MV-4-11 (cell line): ENCODE measurements at places on chromosomes 7 and 10.
A peak's percentile ranks its signal among the peaks of the same experiment; 100 is the strongest.

GRCh38 chr7:94615666-94616065 lies 40.3 kb downstream of the SGCE start:
- no peak for DNase-seq

DNA sequence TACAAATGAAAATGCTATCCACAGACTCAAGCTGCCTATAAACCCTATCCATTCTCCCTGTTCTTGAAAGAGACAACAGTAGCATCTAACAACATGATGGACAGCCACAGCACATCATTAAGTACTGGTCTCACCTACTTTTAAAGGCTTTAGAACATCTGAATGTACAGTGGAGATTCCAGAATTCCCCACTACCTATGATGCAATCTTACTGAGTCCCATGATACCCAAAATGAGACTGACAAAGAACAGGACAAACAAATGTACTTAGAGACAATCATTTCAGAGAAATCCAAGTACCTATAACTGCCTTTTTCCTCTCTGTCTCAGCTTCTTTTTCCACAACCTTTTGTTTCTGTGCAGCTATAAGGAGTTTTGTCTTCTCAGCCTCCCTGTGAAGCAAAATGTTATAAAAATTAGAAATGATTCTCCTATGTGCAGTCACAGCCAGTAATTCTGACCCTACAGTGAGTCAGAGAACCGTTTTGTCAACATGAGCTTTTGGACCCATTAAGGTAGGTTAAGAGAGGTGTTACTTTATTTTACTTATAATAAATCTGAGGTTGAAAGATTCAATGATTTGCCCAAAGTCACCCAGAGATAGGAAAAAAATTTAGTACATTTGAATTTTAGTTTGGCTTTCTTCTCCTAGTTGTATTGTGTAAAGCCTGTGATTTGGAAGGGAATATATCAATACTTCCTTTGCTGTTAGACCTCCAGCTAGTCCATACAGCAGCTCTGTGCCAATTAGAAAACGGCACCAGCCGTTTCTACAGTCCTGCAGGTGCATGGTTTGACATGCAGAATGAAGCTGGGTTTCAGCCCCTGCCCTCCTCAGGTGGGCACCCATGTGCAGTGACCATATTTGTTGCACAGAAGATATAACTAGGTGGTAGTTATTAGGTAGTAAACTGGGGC lies 21.9 kb downstream of the ERLIN1 start:
- DNase-seq, result no peak

DNA sequence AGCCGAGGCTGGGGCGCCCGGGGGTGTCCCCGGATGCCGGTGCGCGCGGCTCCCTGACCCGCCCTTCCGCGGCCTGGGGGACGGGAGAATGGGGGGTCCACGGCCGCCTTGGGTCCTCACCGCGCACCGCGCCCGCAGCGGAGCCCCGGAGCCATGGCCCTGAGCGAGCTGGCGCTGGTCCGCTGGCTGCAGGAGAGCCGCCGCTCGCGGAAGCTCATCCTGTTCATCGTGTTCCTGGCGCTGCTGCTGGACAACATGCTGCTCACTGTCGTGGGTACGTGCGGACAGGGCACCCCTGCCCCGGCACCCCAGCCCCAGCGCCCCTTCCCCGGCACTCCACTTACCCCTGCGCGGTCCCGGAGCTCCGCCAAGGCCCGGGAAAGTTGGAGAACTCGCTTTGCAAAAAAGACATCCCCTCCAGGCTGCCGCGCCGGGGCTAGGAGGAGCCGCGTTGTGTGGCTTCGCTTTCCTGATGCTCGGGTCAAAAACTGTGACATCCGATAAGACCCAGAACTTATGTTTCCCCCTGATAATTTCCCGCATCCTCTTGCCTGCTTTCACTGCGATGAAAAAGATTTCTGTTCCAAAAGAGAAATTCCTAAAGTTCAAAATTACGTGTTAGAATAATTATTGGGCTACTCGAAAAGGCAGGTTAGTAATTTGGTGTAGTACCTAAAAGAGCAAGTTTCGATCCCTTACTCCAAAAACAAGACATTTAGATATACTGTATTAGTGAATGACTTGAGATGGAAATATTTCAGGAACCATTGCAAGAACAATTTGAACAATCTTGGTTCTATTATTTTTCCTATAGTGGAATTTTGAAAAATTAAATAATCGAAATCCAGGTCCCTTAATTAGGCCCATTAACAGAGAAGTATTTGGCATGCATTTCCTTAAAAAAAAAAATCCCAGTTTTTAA lies 888 bp downstream of the SLC18A2 start:
- DNase-seq, result no peak

DNA sequence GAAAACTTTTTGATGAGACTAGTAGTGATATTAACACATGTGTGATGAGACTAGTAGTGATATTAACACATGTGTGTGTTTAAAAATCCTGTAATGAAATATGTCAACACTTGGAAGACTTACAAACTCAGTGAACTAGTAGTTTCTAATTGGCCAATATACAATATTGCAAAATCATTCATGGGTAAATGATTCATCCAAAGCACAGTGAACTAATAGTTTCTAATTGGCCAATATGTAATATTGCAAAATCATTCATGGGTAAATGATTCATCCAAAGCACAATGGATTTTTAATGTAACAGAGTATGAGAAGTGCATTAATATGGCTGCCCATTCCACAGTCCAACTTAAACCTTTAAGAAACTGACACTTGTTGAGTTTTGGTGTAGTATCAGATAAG lies 77.8 kb downstream of the ATAD1 start:
- DNase-seq, result peak; percentile 92

- peak; percentile 6 for DNase-seq
Measured at GRCh38 chr7:5472432-5473315, 49.0 kb upstream of the TNRC18 start.

DNA sequence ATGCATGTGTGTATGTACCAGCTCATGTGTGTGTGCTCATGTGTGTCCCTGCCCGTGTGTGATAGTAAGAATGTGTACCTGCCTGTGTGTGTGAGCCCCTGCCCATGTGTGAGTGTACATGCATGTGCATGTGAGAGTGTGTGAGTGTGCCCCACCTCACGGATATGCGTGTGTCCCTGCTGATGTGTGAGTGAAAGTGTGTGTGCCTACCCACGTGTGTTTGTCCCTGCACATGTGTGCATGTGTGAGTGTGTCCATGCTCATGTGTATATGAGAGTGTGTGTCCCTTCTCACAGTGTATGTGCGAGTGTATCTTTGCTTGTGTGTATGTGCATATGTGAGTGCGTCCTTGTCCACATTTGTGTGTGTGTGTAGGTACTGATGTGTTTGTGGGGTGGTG lies 69.6 kb downstream of the CDH23 start:
- no peak for DNase-seq

DNA sequence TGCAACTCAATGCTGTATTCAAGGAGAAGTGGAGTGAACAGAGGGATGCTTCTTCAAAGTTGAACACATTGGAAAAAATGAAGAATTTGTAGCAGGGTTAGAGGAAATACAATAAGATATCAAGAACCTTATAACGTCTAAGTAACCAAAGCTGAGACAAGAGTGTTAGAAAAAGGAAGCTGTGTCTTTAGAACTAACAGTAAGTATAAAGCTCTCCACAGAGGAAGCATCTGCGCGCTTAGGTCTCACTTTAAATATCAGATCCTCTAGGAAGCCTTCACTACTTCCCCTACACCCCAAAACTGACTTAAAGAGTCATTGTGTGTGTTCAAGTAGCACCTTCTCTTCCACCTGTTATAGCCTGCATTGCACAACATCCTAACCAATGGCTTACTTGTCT lies 43.0 kb downstream of the CH25H start:
- peak; percentile 50 for DNase-seq

GRCh38 chr7:26155531-26156375 lies 3.8 kb downstream of the NFE2L3 start:
- no peak for DNase-seq

GRCh38 chr10:43260911-43261577 lies 5.8 kb downstream of the RASGEF1A start:
- no peak for DNase-seq

DNA sequence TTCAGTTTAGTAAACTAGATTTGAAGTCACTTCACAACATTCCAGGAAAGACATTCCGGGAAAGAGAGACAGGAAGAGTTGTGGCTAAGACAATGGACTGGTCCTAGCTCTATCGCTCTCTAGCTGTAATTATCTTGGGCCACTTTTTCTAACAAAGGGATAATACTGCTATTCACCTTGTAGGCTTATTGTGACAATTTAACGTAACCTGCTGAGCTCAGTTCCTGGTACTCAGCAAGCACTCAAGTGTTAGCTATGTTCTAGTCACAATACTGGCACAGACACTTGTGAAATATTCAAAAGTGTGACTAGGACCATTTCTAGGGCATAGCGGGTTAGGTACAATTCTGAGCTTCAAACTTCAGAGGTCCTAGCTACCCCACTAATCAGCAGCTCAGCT lies 12.0 kb upstream of the NRCAM start:
- DNase-seq, result peak; percentile 3

- DNase-seq, result no peak
Measured at GRCh38 chr7:132275416-132276233, 300.6 kb downstream of the PLXNA4 start.

- no peak for DNase-seq
Measured at GRCh38 chr10:32141018-32141807, 85.0 kb upstream of the KIF5B start.

DNA sequence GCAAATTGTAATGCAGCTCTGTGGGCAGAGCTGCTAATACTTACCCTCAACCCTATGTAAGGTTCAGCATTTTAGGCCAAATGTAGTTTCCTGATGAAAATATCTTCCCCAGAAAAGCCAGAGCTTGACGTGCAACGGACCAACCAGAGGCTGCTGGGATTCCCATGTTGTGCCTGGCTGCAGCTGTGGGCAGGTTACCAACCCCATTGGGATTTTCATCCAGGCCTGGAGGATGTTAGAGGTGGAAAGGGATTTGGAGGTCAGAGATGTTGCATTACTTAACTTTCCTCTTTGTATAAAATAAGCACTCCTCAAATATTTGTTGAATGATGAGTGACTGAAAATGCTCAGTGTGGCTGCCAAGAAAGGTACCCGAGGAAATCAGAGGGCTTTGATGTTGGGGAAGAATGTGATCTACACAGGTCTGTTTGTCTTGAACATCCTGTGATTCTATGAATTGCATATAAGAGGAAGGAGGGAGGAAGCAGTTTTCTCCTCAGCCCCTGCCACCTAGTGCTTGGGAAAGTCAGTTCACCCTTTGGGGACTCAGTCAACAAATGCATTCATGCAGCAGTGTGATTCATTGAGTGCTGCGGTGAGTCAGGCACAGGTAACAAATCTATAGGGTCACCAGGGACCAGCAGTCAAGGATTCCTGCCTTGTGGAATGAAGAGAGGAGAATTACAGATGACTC lies 487.2 kb downstream of the RPS24 start:
- peak; percentile 34 for DNase-seq

GRCh38 chr10:13700473-13701144 lies 113.8 kb downstream of the PRPF18 start:
- DNase-seq, result no peak

GRCh38 chr7:138952791-138953190 lies 28.4 kb downstream of the KIAA1549 start:
- DNase-seq, result no peak

DNA sequence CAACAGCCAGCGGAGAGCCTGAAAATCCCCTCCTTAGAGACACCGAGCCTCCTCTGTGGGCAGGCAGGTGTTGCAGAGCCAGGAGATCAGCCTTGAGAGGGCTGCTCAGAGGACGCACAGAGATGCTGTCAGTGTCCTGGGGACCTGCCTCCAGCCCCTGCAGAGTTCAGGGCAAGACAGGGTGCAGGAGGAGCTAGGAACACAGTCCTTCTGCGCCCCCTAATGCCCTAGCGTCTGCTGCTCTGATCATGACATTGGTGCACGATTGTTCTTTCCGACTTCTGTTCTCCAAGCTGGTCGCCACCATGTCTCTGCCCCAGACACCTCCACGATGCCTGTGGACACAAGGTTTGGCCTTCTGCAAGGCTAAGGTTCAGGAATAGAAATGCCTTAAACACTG lies 613.7 kb upstream of the MKI67 start:
- DNase-seq, result no peak

DNA sequence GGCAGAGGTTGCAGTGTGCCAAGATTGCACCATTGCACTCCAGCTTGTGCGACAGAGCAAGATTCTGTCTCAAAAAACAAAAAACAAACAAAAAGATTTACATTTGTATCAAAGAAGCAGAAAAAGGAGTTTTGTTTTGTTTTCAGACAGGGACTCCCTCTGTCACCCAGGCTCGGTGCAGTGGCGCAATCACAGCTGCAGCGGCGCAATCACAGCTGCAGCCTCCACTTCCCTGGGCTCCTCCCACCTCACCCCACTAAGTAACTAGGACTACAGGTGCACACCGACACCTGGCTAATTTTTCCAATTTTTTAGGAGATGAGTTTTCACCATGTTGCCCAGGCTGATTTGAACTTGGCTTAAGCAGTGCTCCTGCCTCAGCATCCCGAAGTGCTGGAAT lies 1.8 kb downstream of the ARMC10 start:
- peak; percentile 23 for DNase-seq

DNA sequence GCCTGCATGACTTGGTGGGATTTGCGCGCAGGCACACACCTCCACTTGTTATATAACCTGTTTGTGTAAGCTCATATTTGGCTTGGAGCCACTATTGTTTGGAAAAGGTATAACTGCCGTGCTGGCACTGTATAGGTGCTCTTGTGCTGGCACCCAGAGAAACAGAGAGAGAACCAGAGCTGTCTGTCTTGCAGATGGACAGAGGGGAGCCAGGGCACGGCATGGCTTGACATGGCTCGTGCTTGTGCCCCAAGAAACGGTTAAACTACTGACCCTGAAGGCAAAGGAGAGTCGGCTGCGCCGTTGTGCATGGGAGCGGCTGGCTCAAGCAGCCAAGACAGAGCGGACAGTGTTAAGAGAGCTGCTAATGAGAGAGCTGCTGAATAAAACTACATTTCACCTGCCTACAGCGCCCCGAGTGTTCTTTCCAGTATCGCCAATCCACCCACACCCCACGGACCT lies 23.2 kb downstream of the RAPGEF5 start:
- no peak for DNase-seq

- no peak for DNase-seq
Measured at GRCh38 chr10:108500396-108500795, 1335.9 kb upstream of the SORCS1 start.

DNA sequence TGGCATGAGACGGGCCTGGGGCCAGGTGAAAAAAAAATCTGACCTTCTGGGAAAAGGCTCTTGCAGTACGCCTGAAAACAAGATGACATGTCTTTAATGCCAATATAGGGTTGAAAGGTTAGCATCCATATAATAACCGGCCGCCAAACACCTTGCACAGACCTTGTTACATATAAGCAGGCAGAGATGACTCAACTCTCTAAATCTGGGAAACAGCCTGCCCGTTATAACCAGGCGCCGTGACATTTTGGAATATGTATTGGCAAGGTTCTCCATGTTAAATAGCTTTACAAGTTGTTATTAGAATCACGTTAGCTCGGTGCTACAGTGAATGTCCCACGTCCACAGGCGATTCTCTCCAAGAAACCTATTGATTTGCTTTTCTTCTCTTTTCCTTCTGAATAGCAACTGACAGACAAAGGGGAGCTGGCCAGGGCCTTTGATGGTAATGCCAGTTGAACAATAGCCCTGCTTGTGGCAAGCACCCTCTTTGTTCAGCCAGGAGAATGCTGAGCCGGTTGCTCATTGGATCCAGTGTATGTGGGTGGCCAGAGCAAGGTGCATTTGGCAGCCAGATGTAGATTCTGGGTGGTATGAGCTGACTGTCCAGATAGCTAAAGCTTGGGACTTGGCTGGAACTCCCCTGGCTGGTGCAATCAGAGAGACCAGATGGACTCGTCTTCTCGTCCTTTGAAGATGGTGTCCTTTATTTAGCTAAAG lies 80.1 kb upstream of the AUTS2 start:
- DNase-seq, result no peak
